Renal cortex interstitium (tissue), 15 donors: ENCODE measurements at places on chromosomes 6 and 20.

DNA sequence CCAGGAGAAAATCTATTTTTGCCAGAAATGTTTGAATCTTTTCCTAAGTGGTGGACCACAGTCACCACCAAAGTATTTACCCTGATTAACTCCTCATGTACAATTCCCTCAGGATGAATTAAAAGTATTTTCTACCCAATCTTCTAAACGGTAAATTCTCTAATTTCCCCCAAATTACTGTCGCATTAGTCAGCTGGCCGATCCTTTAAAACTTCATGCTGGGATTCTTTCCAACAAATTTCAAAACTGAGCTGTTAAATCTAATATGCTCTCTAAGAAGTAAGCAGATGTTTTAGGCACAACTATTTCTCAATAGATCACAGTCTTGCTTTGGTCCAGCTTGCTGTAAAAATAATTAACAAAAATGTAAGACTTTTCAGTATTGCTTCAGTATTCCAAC is 447.2 kb downstream of the FRK start:
- no peak for DNase-seq

DNA sequence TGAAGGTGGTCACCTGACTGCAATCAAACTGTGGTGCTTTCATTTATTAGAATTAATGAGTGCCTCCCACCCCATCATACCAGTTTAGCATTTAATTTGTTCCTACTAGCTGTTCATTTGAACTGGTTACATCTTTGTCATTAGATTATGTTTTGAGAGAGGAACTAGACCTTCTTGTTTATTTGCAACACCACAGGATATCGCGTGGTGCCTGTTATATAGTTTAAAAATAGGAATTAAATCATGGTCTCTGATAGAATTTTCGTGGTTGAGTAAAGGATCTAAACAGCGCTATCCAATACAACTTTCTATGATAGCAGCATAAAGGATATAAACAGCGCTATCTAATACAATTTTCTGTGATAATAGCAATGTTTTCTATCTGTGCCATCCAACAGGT is 2.8 kb downstream of the RPRD1B start:
- DNase-seq, result no peak

- no peak for DNase-seq
Measured at GRCh38 chr6:11618533-11618932, 81.0 kb downstream of the TMEM170B start.

GRCh38 chr6:119384444-119384843 is 34.9 kb upstream of the MAN1A1 start:
- DNase-seq, result no peak

DNA sequence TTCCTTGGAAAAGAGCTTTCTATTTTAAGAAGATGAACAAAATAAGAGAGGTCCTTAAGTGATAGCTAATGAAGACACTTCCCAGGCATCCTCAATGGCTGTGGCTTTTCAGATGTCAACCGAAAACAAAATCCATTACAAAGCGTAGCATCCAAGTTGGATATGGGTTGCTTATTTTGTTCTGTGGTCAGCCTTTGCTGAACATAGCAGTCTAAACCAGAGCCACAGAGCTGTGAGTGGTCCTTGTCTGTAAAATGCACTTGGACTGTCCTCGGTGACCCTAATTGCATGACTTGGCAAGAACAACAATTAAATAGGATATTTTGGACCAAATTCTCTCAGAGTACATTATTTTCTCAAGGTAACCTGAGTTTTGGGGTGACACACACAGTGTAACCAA is 10.4 kb upstream of the BFSP1 start:
- DNase-seq, result no peak

DNA sequence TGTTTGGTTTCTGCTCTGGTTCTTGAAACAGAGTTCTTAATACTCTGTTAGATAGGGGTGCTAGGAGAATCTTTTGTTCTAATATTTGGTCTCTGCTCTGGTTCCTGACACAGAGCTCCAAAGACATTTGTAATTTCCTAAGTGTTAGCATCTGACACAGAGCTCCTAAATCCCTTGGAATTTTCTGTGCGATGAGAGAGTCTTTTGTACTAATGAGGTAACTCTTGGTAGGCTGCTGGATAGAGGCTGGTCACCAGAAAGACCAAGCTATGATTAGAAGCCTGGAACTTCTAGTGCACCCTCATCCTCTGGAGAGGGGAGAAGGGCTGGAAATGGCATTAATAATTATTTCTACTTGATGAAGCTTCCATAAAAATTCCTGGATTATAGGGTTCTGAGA is 7.7 kb upstream of the CD109 start:
- no peak for DNase-seq

DNA sequence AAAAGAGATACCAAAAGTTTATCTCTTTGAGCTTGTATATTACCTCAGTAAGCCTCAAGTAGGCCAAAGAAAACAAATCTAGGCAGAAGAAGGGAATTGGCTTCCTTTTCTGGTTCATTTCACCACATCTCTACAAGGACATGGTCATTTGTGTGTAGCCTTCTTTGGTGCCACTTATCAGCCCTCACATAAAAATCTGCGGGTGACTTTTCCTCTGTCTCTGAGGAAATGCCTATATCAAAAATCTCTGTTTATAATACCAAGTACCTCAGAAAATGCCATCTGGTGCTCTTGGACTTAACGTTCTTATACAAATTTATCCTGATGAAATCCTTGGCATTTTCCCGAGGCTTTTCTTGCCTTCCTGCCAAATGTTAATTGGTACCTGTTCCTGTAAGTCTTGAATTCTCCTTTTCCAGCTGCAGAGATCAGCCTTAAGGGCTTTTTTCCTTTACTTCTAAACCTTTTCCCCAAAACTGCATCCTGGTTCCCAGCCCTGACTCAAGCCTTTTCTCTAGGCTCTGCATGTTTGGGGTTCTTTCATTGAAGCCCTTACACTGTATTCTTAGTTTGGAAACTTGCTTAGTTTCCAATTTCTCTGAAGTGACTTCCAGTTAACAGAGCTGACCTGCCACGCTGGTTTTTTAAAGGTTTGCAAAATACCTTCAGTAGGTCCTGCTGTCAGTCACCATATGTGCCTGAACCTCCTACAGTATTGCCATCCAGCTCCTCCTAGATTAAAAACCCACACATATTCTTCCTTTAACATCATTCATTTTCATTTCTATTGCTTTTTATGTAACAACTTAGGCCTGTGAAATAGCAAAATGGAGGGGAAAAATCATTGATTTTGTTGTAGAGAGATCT is 191.2 kb upstream of the PREP start:
- DNase-seq, result no peak

GRCh38 chr6:134016558-134016814 is 35.9 kb downstream of the SLC2A12 start:
- DNase-seq, result no peak

GRCh38 chr6:16729183-16729691 is 32.0 kb downstream of the ATXN1 start:
- no peak for DNase-seq
